Cerebellar cortex (tissue), 1 donor: ENCODE measurements at places on chromosomes 4 and X.

- DNase-seq = no peak
Observed at GRCh38 chrX:2692221-2693112, 1.4 kb downstream of the CD99 start.

DNA sequence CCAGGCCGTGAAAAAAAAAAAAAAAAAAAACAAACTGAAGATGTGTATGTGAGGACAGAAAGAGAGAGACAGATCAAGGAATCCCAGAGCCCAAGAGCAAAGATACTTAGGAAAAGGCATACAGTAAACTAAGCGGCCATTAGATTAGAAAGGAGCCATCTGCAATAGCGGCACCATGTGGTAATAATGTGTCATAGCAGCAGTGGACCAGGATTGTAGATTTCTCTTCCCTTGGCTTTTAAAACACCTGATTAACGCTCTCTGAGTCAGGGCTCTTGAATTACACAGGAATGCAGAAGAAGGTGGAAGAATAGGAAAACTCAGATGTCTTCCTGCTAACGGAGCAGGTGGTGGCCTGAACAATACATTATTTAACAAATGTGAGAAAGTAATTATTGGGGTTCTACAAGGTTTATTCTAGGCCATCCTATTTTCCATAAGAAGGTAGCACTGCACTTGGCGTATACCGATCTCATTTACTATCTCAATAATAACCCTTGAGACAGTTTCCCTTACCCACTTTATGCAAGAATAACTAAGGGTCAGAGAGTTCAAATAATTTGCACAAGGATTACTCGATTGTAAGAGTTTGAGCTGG lies 182.7 kb downstream of the KCNIP4 start:
- DNase-seq = peak; percentile 73

DNA sequence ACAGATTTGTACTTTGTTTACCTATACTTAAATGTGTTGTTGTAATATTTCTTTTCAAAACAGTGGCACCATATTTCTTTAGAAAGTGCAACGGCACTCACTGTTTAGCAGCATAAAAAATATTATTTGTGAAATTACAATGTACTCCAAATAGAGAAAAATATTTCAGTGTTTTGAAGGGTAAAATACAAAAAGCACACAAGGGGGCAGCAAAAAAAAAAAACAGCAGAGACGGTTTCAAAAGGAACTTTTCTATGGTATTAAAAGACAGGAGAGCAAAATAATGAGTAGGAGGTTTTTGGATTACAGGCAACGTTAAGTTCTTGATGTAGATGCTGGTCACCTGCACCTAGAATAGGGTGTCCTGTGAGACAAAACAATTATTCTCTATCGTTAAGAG lies 2.0 kb downstream of the NUDT11 start:
- peak; percentile 8 for DNase-seq

DNA sequence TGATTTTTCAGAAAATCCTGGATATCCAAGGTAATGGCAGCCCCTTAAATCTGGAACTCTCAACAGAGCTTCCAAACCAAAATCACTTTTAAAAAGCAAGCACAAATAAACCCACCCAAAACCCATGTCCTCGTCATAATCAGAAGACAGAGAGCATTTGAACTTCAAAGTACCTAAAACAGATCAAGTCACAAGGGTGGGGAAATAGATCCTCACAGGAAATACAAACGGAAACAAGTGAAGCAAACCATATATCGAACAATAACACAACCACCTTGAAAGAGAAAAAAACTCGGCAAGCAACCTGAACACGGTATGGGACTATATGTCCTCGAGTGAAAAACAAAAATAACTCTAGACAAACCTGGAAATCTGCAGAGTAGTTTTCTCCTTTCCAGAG lies 15.9 kb upstream of the CCNQ start:
- no peak for DNase-seq
